ENCODE measurements at places on chromosomes 6 and 20.

GRCh38 chr6:166556863-166557322, 29.6 kb downstream of the RAMACL start:
- DNase-seq: no peak

DNA sequence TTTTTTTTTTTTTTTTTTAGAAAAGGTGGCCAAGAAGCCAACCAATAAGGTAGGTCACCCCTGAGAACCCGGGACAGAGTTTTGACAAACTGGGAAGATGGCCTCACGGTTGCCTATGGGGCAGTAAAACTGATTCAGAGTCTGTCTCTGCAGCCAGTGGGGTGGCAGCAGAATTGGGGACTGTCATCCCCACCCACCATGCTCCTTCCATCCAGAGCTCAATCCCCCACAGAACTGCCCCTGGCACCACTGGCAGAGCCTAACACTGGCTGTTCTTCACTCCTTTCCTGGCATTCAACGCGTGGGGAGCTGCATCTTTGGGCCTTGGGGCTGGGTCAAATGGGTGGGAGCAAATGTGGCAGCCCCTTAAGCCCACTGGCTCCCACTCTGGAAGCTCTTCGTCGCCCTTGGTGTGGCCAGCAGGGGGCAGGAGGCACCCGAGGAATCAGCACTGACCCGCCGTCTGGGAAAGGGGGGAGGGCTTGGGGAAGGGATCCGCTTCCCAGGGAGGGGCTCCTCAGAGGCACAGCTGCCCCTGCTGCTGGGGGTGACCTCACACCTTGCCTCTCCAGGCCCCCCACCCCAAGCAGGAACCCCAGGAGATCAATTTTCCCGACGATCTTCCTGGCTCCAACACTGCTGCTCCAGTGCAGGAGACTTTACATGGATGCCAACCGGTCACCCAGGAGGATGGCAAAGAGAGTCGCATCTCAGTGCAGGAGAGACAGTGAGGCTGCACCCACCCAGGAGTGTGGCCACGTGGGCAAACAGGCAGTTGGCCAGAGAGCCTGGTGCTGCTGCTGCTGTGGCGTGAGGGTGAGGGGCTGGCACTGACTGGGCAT, 10.4 kb downstream of the CD40 start:
- DNase-seq: no peak

DNA sequence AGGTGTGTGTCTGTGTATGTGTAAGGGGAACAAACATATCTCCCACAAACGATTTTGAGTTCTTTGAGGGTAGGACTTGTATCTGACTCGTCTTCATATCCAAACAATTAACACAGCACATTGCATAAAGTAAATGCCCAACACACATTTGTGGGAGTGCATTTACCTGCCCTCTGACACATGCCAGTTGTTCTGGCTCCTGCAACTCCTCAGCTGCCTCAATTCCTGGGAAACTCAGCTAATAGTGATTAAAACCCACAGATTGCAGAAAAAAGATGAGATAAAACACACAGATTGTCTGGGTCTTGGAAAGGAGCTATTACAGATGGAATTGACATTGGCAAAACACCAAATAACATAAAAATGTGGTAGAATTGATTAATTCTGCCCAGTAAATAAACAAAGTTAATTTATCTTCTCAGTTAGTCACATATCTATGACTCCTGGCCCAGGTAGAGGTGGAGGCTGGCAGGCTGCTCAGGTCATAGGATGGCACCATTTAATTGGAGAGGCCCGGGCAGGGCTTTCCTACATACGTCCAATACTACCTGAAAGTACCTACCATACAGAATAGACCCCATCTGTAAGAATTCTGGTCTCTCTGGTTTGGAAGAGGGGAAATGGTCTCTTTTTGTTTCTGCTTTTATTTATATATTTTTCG, 71.5 kb upstream of the IFNGR1 start:
- no peak for DNase-seq

- DNase-seq: no peak
Observed at GRCh38 chr6:160926281-160927276, 65.0 kb upstream of the MAP3K4 start.

GRCh38 chr20:52804497-52805295, 167.5 kb upstream of the TSHZ2 start:
- DNase-seq: no peak

- no peak for DNase-seq
Observed at GRCh38 chr6:104134876-104135275, 724.8 kb downstream of the HACE1 start.

DNA sequence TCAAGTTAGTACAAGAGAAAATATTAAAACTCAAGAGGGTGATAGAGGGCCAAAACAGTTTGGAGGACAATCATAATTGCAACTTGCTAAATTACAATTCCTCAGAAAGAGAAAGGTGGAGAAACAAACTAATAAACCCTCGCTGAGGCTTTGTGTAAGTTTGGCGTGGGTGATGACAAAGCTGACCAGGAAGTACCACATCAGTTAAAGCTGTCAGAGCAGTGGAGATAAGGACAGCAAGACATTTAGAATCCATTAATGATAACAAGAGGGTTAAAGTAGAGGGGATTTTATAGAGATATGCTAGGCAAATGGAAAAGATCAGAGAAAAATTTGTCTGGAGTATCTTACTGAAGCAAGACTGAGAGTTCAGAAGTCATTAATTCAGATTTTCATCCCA, 334.4 kb downstream of the TFAP2B start:
- DNase-seq: no peak

DNA sequence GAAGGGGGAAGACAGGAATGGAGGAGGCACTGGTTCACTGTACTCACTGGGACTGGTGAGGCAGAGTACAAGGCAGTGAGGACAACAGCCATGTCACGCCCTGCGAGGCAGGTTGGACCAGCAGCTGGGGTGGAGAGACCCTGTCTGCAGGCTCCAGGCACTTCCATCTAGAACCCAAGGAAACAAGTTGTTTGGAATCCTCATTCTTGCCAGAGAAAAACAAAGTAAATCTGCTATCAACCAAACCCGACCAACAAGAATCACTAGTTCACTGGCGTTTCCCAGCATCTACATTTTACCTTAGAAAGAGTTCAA, 98.5 kb upstream of the CDYL start:
- no peak for DNase-seq

DNA sequence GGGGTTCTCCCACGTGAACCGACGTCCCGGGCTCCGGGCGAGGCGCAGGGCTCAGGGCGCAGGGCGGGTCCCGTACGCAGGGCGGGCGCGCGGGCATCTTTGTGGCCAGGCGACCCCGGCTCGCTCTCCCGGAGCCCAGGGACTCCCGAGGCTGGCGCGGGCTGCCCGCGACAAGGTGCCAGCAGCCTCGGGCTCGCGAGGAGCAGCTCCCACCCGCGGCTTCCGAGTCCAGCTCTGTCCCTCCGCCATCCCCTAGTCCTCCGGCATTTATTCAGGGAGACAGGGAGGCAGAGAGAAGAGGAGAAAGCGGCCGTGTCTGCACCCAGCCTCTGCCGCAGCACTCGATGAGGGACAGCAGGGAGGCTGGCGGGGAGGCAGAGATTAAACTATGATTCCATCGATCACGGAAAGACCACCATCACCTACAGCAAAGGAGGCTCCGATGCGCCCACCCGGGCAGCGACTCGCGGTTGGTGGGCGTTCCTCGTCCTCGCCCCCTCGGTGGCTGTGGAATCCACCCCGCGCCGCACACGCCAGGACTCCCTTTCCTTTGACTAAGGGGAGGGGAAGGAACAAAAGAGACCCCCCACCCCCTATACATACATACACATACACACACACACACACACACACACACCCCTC, 1.1 kb downstream of the RGS17 start:
- no peak for DNase-seq

- DNase-seq: no peak
Observed at GRCh38 chr6:104885518-104886043, 25.9 kb upstream of the HACE1 start.

- DNase-seq: no peak
Observed at GRCh38 chr6:42766163-42766670, 15.6 kb upstream of the BICRAL start.

- DNase-seq: no peak
Observed at GRCh38 chr6:88013015-88013414, 34.6 kb upstream of the SPACA1 start.

- DNase-seq: no peak
Observed at GRCh38 chr20:9374480-9374879, 139.9 kb upstream of the LAMP5 start.

DNA sequence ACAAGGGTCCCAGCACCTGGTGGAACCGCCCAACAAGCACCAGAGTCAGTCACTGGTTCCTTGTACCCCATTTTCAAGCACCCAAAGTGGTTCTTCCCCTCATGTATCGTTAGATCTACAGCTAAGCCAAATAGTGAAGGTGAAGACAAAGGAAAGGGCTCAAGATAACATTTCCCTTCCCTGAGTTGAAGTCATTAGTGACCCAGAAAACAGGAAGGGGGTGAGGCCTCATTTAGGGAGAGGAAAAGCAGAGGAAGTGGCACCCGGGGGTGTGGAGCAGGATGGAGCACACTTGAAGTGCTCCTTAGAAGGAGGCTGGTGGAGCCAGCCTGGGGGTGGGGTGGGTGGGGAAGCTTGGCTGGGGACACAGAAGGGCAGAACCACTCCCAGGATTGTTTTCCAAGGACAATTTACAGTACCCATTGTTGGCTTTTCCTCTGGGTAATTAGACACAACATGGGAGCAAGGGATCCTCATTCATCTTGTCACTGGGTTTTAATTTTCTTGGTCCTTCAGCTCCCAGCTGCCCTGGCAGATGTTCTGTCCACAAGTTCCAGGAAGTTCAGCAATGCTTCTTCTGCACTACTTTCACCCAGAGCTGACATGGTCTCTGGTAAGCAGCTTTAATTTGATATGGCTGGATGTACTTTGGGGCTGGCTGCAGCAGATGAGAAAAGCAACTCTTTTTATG, 73.3 kb upstream of the CD93 start:
- no peak for DNase-seq

GRCh38 chr6:53112404-53112803, 36.2 kb downstream of the GCM1 start:
- no peak for DNase-seq

DNA sequence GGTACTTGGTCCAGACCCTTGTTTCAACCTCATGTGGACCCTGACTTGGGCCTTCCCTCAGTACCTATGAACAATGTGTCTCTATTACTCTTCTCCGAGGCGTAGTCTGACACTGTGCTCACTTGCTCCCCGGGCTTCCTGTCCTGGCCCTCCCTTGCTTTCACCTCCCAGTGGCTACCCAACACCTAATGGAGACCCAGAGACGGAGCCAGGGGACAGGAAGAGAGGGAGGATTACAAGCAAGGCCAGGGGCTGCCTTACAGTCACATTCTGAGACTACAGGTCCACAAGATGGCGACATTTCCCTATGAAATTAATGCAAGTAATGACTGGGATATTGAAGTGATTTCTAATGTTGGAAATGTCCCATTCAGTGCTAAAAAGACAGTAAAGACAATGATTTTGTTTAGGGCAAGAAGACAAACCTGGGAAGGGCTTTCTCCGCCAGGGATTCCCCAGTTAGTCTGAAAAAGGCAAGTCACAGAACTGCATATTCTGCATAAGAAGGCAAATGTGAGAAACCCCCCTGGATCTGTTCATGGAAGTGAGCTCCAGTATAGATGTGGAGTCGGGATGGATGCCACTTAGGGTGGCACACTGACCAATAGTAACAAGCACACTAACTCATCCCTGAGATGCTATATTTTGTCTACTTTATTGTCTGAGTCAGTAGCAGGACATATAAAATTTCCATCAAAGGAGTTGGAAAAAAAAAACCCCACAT, 44.0 kb upstream of the ZBTB24 start:
- peak; percentile 10 for DNase-seq

- no peak for DNase-seq
Observed at GRCh38 chr20:32366380-32366779, 8.2 kb downstream of the ASXL1 start.
